ENCODE measurements at places on chromosomes 3 and 15.

DNA sequence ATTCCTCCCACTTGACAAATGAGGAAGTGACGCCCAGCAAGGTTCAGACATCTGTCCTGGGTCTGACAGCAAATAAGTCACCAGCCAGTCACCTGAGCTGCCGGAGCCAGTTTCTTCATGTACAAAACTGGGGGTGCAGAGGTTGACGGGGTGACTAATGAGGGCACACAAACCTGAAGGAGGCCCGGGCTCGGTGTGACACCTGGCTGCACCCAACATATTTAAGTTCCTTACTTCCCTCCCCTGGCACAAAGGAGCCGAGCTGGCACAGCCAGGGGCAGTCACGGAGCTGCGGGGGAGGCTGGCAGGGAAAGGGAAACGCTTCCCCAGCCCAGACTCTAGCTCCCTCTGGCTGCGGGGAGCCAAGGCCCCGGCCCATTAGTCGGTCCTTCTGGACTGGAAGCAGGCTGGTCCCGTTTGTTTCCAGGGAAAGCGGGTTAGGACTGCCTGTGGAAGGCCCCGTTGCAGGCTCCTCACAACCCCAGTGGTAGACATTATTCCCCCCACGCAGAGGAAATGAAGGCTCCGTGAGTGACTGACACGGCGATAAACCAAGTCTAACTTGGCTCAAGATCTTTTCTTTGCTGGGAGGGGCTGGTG, 2.3 kb downstream of the FBXL22 start:
- peak; percentile 67 for DNase-seq

DNA sequence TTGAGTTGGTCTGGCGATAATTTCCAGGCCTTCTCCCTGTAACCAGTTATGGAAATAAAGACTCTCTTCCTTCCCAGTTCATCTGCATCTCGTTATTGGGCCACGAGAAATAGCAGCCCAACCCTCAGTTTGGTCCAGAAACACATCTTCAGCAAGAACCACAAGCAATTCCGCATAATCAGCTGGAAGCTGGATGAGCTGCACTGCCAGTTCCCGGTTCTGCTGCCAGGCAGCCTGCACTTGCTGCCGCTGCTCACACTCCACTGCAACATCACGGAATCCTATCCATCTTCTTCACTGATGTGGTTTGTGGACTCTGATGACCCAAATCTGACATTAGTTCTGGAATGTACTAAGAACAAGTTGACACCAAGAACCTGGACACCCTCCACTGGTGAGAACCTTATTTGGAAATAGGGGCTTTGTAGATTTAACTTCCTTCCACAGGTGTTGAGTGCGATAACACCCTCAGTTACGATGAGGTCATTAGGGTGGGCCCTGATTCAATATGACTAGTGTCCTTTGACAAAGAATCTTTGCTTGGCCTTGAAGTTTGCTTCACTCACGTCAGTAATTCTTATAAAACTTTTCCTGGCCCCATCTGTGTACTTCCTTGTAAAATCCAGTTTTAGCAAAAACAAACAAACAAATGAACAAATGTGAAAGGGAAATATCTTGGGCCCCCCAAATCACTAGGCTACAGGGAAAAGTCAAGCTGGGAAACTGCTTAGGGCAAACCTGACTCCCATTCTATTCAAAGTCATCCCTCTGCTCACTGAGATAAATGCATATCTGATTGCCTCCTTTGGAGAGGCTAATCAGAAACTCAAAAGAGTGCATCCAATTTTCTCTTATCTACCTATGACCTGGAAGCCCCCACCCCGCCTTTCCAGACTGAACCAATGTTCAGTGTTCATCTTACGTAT, 221.9 kb upstream of the PROK2 start:
- no peak for DNase-seq

GRCh38 chr3:87311309-87311708, 34.9 kb upstream of the POU1F1 start:
- DNase-seq: no peak

DNA sequence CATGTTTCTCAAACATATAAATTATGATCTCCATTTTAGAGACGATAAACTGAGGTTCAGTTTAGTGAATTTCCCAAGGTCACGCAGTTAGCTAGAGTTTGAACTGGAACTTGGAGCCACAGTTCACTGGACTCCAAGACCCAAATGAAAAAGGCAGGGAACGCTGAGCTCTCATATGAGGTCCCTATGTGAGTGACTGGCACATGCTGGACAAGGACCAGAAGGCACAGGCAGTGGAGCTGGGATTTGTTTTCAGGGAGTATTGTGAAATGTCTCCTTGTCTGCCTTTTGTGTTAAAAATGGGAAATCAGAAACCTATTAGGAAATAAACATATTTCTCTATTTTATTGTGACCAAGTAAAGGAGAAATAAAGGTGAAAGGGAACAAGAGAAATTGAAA, 63.5 kb downstream of the MESD start:
- DNase-seq: no peak

DNA sequence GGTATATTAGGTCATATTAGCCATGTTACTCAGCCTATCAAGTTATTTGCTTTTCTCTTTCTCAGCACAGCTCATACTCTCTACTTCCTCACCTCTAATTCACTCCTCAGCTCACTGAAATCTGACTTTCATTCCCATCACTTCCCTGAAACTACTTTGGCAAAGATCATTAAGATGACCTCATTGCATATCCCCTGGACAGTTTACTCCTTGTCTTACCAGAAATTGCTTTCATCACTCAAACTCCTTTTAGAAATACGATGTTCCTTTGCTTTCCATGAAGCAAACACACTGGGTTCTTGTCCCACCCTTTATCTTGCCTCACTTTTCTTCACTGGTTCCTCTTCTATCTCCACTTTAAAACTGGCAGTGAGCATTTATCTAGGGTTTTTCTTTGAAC, 354.4 kb downstream of the TUSC7 start:
- DNase-seq: no peak

DNA sequence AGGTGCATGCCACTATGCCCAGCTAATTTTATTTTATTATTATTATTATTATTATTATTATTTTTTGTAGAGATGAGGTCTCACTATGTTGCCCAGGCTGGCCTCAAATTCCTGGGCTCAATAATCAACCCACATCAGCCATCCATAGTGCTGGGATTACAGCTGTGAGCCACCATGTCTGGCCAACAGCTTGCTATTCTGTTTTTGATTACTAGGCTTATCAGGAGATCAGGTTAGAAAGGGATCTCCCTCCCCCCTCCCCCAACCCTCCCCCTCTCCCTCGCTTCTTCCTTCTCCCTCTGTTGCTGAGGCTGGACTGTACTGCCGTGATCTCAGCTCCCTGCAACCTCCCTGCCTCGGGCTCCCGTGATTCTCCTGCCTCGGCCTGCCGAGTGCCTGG, 8.6 kb downstream of the CLN6 start:
- DNase-seq: no peak

- no peak for DNase-seq
Measured at GRCh38 chr3:129836381-129837064, 57.0 kb downstream of the TMCC1 start.

- peak; percentile 44 for DNase-seq
Measured at GRCh38 chr3:16886303-16886683, 1.5 kb downstream of the PLCL2 start.

- DNase-seq: no peak
Measured at GRCh38 chr3:72190050-72190449, 405.1 kb upstream of the PROK2 start.

- DNase-seq: peak; percentile 45
Measured at GRCh38 chr3:32138545-32139104, 32.2 kb downstream of the GPD1L start.

GRCh38 chr3:55480911-55481743, 6.0 kb downstream of the WNT5A start:
- DNase-seq: no peak

- no peak for DNase-seq
Measured at GRCh38 chr15:89072277-89072869, 15.9 kb upstream of the ABHD2 start.

DNA sequence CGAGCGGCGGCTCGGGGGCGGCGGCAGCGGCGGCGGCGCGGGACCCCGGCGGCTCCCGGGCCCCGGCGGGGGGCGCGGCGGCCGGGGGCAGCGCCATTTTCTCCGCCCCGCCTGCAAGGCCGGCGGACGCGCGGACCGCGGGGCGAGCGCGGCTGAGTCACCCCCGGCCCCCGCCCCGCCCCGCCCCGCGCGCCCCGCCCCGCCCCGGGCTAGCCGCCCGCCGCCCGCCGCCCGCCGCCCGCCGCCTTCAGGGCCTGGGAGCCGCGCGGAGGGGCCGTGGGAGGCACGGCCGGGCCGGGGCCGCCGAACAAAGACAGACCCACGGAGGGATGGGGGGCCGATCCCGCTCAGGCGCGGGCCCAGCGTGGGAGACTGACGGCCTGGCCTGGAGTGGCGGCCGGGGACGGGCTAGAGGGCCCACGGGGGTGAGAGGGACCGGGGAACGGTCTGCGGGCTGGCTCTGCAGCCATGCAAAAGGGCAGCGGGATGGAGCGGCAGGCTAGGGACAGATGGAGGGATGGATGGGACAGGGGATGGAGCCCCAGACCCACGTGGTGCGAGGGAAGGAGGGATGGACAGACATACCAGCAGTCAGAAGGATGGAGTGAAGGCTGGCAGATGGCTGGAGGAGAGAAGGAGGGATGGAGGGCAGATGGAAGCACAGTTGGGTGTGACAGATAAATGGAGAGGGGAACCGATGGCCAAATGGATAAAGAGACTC, at the start of gene EIF4E3:
Gene EIF4E3 (minus strand): TSS at position 132 of the 721 bp plus-strand sequence. CDS start 35 bp downstream, at position 97.
- peak; percentile 40 for DNase-seq

DNA sequence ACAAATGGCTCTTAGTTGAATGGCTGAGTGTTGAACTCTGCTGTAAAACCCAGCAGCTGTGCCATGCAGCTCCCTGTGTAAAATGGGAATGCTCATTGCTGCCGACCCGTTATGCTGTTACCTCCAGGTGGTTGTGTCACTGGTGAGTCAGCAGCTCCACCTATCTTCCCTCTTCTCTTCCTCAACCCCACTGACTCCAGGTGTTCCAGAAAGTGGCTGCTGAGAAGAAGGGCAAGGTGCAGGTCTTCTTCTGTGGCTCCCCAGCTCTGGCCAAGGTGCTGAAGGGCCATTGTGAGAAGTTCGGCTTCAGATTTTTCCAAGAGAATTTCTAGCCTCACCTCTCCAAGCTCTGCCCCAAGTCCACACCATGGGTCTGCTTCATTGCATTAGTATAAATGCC, 41.9 kb downstream of the NOX5 start:
- no peak for DNase-seq

- peak; percentile 60 for DNase-seq
Measured at GRCh38 chr15:52481915-52482314, 46.8 kb downstream of the MYO5A start.

GRCh38 chr3:26307192-26307591, 315.4 kb upstream of the LRRC3B start:
- DNase-seq: no peak

- DNase-seq: no peak
Measured at GRCh38 chr3:4241595-4242170, 61.5 kb upstream of the SETMAR start.

DNA sequence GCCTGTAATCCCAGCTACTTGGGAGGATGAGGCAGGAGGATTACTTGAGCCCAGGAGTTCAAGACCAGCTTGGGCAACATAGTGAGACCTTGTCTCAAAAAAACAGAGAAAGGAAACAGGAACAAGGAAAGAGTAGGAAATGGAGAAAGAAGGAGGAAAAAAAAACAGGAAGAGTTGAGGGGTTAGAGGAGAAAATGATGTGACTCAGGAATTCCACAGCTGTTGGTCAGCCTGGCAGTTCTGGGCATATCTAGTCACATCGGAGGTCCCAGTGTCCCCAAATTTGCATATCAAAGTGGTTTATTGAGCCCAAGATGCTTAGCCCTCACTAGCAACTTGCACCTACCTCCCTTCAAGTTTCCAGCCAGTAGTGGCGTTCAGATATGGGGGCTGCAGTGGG, 18.8 kb upstream of the JMJD7 start:
- DNase-seq: no peak

DNA sequence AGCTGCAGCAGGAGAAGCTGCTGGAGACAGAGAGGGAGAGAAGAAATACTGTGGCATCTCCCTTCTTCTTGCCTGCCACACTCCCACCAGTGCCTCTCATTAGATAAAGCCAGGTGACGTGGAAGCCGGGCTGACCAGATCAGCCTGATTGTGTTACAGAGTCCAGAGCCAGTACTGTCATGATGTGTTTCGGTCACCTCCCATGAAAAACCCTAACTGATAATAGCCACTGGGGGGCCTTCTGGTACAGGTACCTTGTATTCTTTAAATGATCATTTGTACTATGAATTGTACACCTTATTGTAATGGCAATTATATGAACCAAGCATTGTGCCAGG, 125.8 kb upstream of the TMEM108 start:
- DNase-seq: no peak

- no peak for DNase-seq
Measured at GRCh38 chr3:186070996-186071395, 37.9 kb downstream of the ETV5 start.

GRCh38 chr3:25910997-25911396, 121.1 kb downstream of the OXSM start:
- DNase-seq: peak; percentile 61

DNA sequence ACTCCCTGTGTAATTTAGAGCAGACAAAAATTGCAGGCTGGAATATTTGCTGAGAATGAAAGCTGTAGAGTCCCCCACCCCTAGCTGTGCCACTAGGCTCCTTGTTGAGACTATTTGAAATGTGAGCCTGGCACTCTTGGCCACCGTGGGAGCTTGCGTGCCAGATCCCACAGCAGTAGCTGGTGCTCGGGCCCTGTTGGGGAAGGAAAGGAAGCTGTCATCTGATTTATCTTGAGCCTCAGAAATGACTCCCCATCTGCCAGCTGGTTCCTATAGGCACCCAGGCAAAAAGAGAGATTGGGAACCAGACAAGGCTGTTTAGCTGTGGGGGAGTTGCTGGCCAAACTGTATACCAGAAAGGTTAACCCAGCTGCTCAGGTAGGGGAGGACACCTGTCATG, 23.4 kb upstream of the CLEC3B start:
- DNase-seq: no peak

DNA sequence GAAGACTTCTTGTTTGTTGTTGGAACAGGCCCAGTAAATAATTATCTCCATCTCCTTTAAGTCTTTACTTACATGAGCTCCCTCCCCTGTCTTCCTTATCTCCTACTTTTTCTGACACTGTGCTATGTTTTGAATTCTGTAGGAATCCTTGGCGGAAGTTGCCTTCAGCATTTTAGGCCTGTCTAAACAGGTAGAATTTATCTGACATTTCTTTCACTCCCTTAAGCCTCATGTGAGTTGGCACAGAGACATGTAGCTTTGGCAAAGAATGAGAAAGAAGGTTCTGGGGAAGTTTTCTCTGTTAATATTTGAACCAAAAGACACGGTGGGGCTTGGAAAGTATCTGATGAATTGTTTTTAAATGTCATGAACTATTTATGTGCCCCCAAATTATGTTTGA, 8.1 kb downstream of the MCTP2 start:
- no peak for DNase-seq

All from activated CD4-positive, alpha-beta memory T cell treated with anti-CD3 and anti-CD28 coated beads for 36 hours (primary cell).